H9 (cell line): ENCODE measurements at places on chromosomes 6 and 20. TPM values are rescaled to one million over a fixed set of nuclear protein-coding genes. Genes with fewer than 3 reads are reported as not detected.

DNA sequence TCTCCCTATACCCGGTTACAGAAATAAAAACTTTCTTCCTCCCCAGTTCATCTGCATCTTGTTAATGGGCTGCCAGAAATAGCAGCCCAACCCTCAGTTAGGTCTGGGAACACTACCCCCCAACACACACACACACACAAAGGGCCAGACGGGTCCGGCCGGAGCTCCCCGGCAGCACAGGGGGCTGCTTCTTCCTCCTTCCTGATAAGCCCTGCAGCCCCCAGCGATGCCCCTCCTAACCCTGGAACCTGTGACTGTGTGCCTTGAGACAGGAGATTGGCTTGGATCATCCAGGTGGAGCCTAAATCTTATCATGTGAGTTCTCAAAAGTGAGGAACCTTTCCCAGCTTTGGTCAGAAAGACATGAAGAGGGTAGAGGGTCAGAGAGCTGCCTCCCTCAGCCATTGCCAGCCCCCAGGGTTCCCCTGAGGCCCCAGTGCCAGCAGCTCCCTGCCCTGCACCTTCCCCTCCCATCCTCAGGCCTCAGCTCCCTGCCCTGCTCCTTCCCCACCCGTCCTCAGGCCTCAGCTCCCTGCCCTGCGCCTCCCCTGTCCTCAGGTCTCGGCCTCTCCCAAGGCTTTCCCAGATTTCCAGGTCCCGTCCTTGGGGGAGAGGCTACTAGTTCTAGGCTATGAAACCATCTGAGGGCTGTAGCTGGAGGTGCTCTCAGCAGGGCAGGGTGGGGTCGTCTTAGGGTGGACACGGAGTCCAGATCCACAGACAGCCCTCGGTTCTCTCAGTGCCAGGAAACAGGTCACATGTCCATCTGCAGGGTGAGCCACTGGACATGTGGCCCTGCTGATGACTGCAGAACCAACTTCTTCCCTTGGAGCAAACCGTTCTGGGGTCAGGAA is 34.5 kb upstream of the CST7 start:
- no peak overlapping the region for H3K4me3 ChIP-seq
- DNase-seq, result no peak
- H3K4me1 ChIP-seq, result 0 out of 2 replicates have a peak, but pooled peaks cover 6% of the 10 kb centered on the region
- no peak overlapping the region for H3K27ac ChIP-seq

GRCh38 chr6:145110109-145110508 is 625.2 kb downstream of the EPM2A start:
- no peaks in the 10 kb centered on the region for H3K27me3 ChIP-seq
- H3K27ac ChIP-seq, result no peak overlapping the region
- no peak overlapping the region for H3K4me3 ChIP-seq
- peaks cover 31% of the 10 kb centered on the region for H3K36me3 ChIP-seq
- no peaks in the 10 kb centered on the region; the same call in 1 of the 2 replicates for H3K4me1 ChIP-seq

GRCh38 chr6:134063121-134063965 is 10.9 kb upstream of the SLC2A12 start:
- no peak overlapping the region for H3K4me3 ChIP-seq
- no peak overlapping the region for H3K27ac ChIP-seq
- no peaks in the 10 kb centered on the region for H3K36me3 ChIP-seq
- no peaks in the 10 kb centered on the region for H3K27me3 ChIP-seq
- peaks cover 10% of the 10 kb centered on the region; the same call in 1 of the 2 replicates for H3K4me1 ChIP-seq
- peak; percentile 46 for DNase-seq

DNA sequence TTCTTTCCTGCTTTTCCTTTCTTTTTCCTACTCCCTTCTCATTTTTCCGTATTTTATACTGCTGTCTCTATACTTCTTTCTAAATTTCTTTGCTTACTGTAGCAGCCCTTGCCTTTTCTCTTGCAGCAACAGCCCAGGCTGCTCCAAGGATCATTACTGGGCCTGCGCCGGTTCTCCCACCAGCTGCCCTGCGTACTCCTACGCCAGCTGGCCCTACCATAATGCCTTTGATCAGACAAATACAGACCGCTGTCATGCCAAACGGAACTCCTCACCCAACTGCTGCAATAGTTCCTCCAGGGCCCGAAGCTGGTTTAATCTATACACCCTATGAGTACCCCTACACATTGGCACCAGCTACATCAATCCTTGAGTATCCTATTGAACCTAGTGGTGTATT is 148.8 kb downstream of the QKI start:
- H3K36me3 ChIP-seq, result peaks cover 34% of the 10 kb centered on the region
- H3K4me1 ChIP-seq, result no peaks in the 10 kb centered on the region; the same call in 1 of the 2 replicates
- no peak overlapping the region for H3K27ac ChIP-seq
- H3K4me3 ChIP-seq, result no peak overlapping the region

DNA sequence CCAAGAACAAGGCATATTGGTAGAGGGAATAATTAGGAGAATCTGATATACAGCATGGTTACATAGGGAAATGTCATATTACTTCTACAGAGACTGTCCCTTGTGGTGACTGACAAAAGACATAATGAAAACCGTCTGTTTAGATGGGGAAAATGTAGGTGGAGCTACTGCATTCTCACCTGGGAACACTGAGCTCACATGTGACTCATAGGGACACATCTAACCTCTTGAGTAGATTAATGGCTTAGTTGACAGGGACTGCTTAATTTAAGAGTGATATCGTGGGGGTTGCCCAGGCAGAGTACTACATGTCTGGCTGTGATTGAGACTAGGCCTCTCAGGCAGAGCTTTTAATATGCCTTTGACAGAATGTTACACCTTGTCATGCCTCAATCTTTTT is 235.3 kb upstream of the ZFP64 start:
- H3K4me1 ChIP-seq, result no peaks in the 10 kb centered on the region
- no peak overlapping the region for H3K27ac ChIP-seq
- no peaks in the 10 kb centered on the region for H3K27me3 ChIP-seq
- no peak overlapping the region for H3K4me3 ChIP-seq
- no peak for DNase-seq

- DNase-seq, result no peak
- H3K4me3 ChIP-seq, result no peak overlapping the region
- H3K27ac ChIP-seq, result no peak overlapping the region
- no peaks in the 10 kb centered on the region for H3K4me1 ChIP-seq
- H3K27me3 ChIP-seq, result no peaks in the 10 kb centered on the region
Measured at GRCh38 chr20:44993343-44993742, 27.0 kb downstream of the STK4 start.

DNA sequence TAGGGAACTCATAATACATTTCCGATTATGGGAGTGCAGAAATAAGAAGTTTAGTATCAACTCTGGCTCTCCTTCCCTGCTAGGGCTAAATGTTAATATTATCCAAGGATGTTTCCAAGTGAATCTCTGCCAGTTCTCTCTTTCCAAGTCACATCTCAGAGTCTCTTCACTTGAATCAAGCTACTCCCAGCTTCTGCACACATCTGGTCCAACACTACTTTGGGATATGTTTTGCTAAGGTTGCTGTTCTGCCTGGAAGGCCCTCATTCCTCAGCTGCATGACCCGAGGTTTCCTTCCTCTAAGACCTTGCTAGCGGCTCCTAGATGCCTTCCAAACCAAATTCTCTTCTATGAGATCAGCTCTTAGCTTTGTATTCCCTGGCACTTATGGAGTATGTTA is 331.8 kb downstream of the GJA1 start:
- H3K27me3 ChIP-seq, result no peaks in the 10 kb centered on the region
- no peaks in the 10 kb centered on the region for H3K4me1 ChIP-seq
- DNase-seq, result no peak
- no peaks in the 10 kb centered on the region for H3K36me3 ChIP-seq

DNA sequence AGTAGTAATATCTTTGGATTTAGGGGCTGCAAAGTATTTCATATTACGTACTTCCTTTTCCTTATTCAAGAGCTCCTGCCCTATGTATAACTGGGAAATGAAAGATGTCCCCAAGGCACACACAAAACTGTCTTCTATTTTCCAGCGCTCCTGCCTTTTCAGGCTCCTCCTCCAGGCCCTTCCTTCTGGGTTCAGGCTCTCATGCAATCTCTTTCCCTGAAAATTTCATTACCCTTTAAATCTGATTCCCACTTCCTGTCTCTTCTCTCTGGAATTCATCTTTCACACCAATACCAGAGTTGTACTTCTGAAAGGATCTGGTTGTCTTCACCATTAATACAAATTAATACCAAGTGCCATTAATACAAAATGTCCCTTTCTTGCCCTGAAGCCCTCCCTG is 181.6 kb downstream of the UTRN start:
- H3K4me3 ChIP-seq, result no peak overlapping the region
- peaks cover 15% of the 10 kb centered on the region for H3K36me3 ChIP-seq
- no peak for DNase-seq

GRCh38 chr6:128491610-128492206 is 28.7 kb downstream of the PTPRK start:
- no peaks in the 10 kb centered on the region for H3K27me3 ChIP-seq
- no peak for DNase-seq
- H3K4me3 ChIP-seq, result no peak overlapping the region
- H3K27ac ChIP-seq, result no peak overlapping the region

DNA sequence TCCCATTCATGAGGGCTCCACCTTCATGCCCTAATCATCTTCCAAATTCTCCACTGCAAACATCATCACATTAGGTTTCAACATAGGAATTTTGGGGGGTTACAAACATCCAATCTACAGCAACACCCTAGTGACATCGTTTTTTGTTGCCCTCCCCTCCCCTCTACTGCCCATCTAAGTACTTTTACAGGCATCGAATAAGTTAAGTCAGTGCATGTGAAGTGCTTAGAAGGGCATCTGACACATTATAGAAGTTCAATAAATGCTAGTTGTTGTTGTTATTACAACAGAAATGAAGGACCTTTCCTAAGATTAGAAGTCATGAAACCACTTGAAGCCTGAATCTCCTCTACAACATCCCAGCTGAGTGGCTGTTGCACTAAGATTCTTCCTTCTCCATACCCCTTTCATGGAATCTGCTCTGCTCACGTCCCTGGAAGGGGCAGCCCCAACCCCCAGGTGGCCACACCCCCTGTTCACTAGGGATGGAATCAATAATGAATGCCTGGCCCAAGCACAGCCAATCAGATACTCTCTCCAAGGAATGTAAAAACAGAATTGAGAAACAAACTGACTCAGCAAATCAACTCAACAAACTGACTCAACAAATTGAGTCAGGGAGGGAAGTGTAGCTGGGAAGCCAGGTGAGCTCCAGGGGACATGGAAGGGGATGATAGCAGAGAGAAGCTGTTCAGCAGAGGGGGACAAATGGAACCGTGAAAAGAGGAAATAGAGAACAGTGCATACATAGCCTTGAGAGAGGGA is 3.9 kb upstream of the LRP11 start:
- H3K27me3 ChIP-seq, result no peaks in the 10 kb centered on the region
- no peaks in the 10 kb centered on the region for H3K4me1 ChIP-seq
- no peak overlapping the region for H3K4me3 ChIP-seq
- H3K36me3 ChIP-seq, result no peaks in the 10 kb centered on the region
- H3K27ac ChIP-seq, result no peak overlapping the region
- DNase-seq, result peak; percentile 84

- no peak overlapping the region for H3K4me3 ChIP-seq
- no peaks in the 10 kb centered on the region for H3K36me3 ChIP-seq
- no peaks in the 10 kb centered on the region for H3K27me3 ChIP-seq
- no peak for DNase-seq
- no peaks in the 10 kb centered on the region for H3K4me1 ChIP-seq
- H3K27ac ChIP-seq, result no peak overlapping the region
Measured at GRCh38 chr6:33905071-33905609, 101.3 kb upstream of the MLN start.

DNA sequence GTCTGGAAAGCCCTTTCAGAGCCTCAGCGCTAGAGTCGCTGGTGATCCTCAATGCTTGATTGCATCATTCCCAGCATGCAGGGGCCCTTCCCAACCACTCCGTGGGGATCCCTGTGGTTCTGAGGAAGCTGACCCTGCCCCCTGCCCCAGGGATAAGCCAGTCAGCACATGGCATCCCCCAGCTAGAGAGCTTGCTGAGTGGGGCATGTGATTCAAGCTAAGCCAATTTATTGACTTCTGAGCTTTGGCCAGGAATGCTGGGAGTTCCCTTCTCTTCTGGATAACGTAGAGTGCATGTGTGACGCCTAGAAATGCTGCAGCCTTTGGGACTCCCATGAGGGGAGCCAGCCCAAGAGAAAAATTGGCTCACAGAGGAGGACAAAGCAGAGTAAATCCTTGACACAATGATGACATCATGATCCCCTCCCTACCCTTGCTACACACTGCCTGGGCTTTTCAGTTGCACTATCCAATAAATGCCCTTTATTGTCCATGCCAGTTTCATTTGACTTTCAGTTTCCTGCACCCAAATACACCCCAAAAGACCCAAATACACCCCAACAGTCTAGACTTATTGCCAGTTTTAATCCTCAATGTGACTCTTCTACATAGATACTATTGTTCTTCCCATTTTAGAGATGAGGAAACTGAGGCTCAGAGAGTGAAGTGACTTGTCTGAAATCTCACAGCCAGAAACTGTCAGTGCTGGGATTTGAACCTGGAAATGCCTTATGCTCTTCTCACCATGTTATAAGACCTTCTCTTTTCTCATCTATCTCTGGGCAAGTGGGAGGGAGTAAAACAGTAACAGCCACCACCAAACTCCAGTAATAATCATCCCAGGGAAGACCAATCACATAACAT is 34.3 kb downstream of the KCNB1 start:
- 0 out of 2 replicates have a peak, but pooled peaks cover 5% of the 10 kb centered on the region for H3K36me3 ChIP-seq
- H3K4me1 ChIP-seq, result peaks cover 6% of the 10 kb centered on the region; the same call in 1 of the 2 replicates
- DNase-seq, result no peak
- H3K27ac ChIP-seq, result no peak overlapping the region
- H3K27me3 ChIP-seq, result no peaks in the 10 kb centered on the region

DNA sequence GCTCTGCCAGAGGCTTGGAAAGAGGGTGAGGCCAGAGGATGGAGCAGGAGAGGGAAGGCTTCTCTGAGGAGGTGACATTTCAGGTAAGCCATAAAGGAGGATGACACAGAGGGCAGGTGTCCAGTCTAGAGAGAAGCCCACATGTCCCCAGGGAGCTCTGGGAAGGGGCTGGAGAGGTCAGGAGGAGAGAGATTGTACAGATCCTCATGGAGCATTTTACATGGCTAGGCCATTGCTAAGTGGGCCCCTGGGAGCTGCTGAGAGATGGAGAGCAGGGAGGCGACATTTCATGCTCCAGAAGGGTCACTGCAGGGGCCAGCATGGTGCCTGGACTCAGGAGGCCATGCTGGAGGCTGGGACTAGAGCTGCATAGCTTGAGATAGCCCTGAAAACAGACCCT is 124.5 kb downstream of the TOX2 start:
- no peaks in the 10 kb centered on the region for H3K36me3 ChIP-seq
- no peaks in the 10 kb centered on the region for H3K27me3 ChIP-seq
- no peak for DNase-seq
- no peaks in the 10 kb centered on the region for H3K4me1 ChIP-seq
- H3K4me3 ChIP-seq, result no peak overlapping the region; the same call in 2 of the 3 replicates
- no peak overlapping the region for H3K27ac ChIP-seq

GRCh38 chr6:163564534-163564933 is 150.0 kb downstream of the QKI start:
- no peaks in the 10 kb centered on the region for H3K27me3 ChIP-seq
- H3K4me3 ChIP-seq, result no peak overlapping the region
- H3K4me1 ChIP-seq, result no peaks in the 10 kb centered on the region; the same call in 1 of the 2 replicates
- peaks cover 26% of the 10 kb centered on the region for H3K36me3 ChIP-seq
- DNase-seq, result no peak
- no peak overlapping the region for H3K27ac ChIP-seq

The MYL9 gene
- total RNA-seq, result 217 and 218 TPM in 2 replicates

The CYP24A1 gene
- not detected in 2 replicates for total RNA-seq

The PRRT1 gene
- 1.8 and 1.9 TPM in 2 replicates for total RNA-seq

The MYCT1 gene
- total RNA-seq, result 0.09 and 0.17 TPM in 2 replicates

The PMEPA1 gene
- total RNA-seq, result 34.6 and 35.7 TPM in 2 replicates
